ENCODE measurements at places on chromosomes 5 and 9.

- no peak for DNase-seq
Observed at GRCh38 chr9:34337403-34337802, 8.0 kb downstream of the NUDT2 start.

GRCh38 chr5:1338506-1339070 is 6.3 kb downstream of the CLPTM1L start:
- DNase-seq, result no peak

DNA sequence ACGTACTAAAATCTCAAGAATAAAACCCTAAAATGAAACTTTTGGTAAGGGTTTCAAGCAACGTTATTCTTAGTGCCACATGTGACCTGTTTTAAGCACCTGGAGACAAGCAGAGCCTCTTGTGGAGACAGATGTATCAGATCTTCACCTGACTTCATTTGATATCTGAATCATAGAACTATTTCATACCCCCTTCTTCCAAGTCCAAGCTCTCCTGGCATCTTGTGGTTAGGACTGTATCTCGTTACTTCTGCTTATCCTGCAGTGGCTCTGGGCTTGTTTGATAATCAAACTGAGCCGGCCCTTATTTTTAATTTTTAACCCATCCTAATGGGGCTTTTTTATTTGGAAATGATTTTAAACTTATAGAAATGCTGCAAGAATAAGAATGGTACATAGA is 11.1 kb upstream of the FSD1L start:
- DNase-seq, result no peak

GRCh38 chr5:159152876-159153275 is 53.2 kb upstream of the EBF1 start:
- no peak for DNase-seq

- DNase-seq, result peak; percentile 81
Observed at GRCh38 chr5:10695055-10695649, 65.9 kb downstream of the DAP start.

Data from hepatocyte (in vitro differentiated cells).